ENCODE measurements at places on chromosomes 7 and 10.

GRCh38 chr7:89246196-89246595 lies 450.7 kb upstream of the TEX47 start:
- no peak for DNase-seq

DNA sequence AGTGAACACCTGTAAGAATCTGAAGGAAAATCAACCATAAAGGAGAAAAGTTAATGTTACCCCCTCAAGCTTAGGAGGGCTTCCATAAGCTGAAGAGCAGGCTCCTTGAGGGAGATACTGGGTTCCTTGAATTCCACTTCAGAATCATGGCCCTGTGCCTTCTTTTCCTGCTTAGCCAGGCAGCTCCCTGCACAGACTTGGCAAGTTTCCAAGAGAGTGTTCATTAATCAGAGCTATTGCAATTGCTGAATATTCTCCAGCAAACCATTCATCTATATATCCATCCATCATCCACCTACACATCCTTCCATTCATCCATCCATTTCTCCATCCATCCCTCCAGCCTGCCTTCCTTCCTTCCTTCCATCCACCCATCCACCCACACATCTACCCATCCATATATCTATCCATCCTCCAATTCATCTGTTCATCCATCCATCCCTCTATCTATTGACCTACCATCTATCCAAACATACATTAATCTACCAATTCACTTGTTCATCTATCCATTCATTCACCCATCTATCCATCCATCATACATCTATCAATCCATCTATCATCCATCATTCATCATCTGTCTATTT lies 574.4 kb downstream of the PTPRN2 start:
- DNase-seq, result no peak

GRCh38 chr7:69169386-69169785 lies 428.9 kb upstream of the AUTS2 start:
- no peak for DNase-seq

DNA sequence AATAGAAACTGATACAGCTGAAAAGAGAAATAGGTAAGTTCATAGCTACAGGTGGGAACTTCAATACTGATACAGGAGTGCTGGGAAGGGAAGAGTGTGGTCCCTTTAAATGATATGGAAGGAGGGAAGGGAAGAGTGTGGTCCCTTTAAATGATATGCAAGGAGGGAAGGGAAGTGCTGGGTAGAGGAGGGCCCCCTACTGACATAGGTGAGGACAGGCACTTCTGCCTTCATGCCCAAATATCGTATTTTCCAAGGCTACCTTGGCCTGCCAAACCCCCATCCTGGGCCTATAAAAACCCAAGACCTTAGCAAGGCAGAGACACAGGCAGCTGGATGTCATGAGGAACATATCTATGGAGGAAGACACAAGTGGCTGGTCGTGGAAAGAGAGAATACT lies 92.3 kb downstream of the MAGI2 start:
- no peak for DNase-seq

DNA sequence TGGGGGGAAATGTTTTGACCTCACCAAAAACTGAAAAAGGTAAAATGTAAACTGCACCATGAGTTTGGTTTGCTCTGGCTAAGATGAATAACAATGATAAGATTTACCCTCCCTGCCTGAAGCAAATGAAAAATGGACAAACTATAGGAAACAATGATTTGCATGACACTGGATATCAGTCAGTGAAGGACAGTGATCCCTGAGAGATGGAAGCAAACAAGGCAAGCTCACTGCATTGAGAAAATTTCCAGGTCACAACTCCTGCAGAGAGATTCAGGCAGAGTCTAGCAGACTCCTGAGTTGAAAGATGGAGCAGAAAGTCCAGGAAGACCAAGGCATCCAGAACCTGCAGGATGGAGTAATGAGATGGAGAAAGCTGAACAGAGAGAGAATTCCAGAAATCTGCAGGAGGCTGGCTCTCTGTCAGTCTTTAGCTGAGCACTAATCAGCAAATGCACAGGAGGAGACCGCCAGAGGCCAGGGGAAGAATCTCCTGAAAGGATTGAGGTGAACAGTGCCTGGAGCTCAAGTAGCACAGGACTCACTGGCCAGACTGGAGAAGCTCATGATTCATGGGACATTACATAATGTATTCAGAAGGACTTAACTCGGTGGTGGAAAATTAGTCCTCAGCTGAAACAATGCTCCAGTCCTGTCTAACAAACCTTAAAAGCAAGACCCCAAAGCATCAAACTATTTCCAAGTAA lies 51.2 kb upstream of the PALS2 start:
- no peak for DNase-seq

DNA sequence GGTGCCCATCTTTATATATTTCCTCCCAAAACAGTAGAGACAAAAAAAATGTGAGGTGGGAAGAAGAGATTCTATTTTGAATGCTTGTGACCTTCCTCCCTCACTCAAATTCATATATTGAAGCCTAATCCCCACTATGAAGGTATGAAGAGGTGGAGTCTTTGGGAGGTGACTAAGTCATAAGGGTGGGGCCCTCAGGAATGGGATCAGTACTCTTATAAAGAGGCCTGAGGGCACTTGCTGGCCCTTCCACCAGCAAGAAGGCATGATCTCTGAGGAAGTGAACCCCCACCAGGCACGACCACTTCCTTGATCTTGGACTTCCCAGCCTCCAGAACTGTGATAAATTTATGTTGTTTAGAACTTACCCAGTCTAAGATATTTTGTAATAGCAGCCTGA lies 517.2 kb upstream of the CNTNAP2 start:
- no peak for DNase-seq

- DNase-seq, result no peak
Observed at GRCh38 chr7:25567430-25567829, 339.1 kb upstream of the NPVF start.

GRCh38 chr7:57305192-57305748 lies 144.7 kb upstream of the ZNF716 start:
- DNase-seq, result no peak

- DNase-seq, result no peak
Observed at GRCh38 chr7:506391-506831, 13.2 kb downstream of the PDGFA start.

DNA sequence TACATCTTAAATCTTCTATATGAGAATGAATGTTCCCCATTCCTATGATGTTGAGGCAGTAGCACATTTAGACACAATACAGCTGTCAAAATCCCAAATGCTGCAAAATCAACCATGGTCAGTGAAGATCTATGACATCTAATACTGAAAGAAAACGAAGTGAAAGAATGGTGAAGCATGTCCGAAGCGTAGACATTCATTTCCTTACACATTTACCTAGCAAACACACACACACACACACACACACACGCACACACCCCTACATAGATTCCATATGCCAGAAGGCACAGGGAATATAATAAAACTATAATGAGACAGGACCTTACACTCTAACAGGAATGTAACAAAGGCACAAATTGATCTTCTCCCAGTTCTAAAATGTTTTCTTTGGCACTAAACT lies 32.5 kb downstream of the CCDC6 start:
- DNase-seq, result no peak

- DNase-seq, result no peak
Observed at GRCh38 chr10:74928742-74929191, 102.4 kb downstream of the KAT6B start.

GRCh38 chr10:114311023-114311422 lies 72.0 kb downstream of the VWA2 start:
- no peak for DNase-seq

DNA sequence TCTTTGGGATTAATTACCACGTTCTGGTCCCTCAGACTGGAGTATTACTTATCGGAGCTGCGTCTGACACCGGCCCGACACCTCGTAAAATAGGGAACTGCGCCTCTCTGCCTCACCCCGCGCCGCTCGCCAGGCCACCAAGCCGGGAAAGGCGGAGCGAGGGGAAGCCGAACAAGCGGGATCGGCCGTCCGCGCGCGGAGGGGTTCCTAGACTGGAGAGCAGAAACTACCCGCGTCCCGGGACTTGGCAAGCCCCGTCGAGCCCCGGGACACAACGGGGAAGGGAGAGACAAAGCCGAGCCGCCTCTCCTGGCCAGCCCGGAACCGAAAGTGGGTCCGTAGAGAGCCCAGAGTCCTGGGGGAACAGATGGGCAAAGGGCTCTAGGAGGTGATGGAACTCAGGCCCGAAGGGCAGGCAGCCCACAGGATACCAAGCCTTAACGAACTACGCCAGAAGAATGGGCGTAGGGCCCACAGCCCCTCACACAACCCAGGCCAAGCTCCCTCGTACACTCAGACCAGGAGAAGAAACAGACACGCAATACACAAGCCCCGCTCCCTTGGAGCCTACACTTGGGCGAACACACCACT lies 6.5 kb downstream of the LBX1 start:
- no peak for DNase-seq

- DNase-seq, result no peak
Observed at GRCh38 chr10:124205432-124205831, 112.0 kb upstream of the CHST15 start.

DNA sequence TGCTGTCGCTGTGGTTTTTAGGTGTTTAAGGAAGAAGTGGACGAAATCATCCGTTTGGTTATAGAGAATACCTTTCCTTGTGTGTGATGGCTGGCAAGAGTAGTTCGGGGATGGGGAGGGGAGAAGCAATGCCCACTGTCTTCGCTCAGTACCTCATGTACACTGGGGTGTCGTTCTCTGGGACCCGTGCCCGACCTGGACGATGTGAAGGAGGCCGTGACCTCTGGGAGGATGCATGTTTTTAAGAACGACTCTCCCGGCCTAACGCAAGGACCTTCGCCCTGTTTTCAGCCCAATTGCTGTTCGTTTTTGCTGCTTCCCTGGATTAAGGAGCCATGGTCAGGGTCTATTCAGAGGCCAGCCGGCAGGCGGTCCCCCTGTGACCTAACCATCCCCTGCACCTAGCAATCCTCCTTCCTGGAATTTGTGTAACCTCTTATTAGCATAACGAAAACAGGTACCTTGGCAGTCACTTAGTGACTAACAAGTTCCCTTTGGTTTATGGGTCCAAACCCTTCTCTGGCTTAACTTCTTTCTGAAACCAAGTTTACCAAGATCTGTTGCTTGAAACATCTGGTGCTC lies 1.3 kb downstream of the NFE2L3 start:
- DNase-seq, result no peak

GRCh38 chr10:120475844-120476791 lies 19.1 kb downstream of the PLPP4 start:
- DNase-seq, result no peak

DNA sequence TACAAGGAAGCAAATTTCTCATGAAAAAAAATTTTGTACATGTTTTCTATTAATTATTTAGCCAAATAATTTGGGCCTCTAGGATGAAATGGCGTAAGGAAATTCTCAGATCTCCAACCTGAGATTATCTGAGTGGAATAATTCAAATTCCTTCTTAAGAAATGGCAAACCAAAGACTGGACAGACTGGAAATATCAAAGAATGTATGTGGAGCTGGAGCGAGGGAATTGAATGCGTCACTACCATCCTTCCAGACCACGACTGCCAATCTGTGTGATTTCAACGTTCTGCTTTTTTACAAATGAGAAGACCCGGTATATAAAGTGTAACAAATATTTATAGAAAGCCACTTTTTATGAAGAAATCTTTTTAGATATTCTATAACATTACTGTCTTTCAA lies 12.4 kb upstream of the BLNK start:
- DNase-seq, result no peak

DNA sequence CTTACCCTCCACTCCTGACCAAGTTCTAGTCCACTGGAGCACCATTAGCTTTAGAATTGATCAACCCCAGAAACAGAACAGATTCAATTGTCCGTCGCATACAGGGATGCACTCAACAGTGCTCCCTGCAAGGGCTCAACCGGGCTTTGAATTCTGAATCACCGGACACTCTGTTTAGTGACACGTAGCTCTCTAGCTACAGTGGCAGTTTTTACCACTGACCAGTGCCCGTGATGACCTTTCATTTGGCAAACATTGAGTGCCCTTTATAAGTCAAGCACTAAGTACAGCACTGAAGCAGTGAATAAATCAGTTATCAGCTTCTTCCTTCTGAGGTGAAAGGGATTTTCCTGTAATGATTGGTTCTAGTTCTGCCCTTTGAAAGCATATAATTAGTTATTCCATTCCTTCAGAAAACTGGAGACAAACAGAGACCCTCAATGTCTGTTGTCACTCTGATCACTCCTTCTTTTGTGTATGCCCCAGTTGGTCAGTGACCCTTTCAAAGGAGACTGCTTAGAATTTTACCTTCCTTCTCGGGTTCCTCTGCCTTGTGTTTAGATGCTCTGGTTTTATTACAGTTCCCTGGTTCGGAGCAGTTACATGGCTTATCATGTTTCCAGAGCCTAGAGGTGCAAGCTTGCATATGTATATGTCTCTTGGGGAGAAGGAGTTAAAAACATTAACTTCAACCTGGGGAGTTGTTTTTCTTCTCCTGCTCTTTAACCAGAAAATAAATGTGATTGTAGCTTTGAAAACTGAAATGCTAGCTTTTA lies 68.9 kb downstream of the ZNF365 start:
- no peak for DNase-seq

DNA sequence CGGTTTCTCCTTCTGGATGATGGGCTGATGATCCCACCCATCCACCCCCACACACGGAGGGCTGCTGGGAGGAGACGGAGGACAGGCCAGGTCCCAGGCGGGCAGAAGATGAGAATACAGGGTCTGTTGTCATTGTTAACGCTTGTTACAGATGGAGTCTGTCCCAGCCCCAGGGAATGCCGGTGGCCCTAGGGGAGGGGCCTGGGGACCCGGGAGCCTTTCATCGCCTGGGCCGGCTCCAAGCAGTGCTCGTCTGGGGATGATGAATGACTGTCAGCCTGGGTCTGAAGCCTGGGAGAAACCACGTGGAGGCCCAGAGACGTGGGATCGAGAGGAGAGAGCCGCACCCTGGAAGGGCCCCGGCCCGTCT lies 69.2 kb downstream of the UNCX start:
- DNase-seq, result no peak

GRCh38 chr10:70714951-70715350 lies 42.6 kb downstream of the ADAMTS14 start:
- DNase-seq, result no peak

DNA sequence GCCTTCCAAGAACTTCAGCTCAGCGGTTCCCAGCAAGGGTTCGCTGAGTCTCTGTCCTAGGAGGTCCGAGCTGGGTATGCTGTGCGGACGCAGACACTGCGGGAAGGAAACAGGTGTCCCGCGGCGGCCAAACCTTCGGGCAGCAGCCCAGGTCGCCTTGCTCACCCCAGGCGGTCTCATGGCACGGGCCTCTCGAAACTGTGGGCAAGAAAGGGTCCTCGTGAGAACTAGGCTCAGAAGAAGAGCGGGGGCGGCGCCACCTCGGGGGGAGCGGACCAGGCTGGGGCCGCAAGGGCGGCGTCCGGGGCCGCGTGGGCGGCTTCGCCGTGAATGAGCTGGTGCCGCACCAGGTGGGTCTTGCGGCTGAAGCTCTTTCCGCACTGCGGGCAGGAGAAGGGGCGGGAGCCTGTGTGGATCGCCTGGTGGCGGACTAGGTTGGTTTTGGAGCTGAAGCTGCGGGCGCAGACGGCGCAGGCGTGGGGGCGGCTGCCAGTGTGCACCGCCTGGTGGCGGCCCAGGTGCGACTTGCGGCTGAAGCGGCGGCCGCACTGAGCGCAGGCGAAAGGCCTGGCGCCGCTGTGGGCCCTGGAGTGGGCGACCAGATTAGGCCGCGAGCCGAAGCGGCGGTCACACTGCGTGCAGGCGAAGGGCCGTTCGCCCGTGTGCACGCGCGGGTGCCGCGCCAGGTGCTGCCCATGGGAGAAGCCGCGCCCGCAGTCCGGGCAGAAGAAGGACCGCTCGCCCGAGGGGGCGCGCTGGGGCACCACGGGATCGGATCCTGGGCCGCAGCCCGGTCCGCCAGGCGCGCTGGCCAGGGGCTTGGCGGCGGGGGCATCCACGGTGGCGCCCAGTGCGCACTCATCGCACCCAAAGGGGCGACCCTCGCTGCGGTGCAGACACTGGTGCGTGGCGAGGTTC lies 8.6 kb downstream of the ZNF467 start:
- DNase-seq, result no peak
